Occipital lobe (tissue), 3 donors: ENCODE measurements at places on chromosomes 16 and 17. TPM values are rescaled to one million over a fixed set of nuclear protein-coding genes. Genes with fewer than 3 reads are reported as not detected.

DNA sequence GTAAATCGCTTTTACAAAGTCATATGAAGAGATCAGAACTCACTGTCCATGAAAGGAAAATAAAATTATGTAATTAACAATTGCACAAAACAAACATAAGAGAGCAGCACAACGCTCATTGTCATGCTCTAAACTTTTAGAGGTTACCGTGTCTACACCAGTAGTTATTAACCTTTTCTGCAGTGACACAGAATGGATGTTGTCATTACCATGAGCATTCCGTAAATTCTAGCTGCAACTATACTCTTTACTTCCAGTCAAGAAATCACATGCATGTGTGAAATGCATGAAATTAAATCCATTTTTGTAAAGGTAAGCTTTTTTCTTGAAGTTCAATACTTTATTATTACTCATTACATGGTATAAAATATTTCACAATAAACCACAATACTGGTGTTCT lies 38.2 kb downstream of the USP32 start:
- no peak for DNase-seq

DNA sequence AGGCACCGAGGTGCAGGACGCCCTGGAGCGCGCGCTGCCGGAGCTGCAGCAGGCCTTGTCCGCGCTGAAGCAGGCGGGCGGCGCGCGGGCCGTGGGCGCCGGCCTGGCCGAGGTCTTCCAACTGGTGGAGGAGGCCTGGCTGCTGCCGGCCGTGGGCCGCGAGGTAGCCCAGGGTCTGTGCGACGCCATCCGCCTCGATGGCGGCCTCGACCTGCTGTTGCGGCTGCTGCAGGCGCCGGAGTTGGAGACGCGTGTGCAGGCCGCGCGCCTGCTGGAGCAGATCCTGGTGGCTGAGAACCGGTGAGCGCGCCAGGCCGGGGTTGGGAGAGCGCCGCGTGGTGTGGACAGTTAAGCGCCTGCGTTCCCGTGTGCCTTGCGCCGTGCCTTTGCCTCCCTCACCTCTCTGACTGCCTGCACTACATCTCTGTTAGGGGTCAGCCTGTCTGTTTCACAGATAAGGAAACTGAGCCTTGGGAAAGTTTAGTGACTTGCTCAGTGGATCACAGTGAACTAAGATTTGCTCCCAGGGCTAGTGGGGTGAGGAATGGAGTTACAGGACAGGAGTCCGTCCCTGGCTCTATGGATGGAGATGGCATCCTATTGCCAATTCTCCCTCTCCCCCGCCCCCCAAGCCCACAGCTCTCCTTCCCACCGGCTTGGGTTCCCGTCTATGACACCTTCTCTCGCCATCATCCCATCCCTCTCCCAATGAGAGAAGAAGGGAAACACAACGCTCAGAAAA lies 880 bp downstream of the SARM1 start:
- no peak for DNase-seq

- DNase-seq: no peak
Measured at GRCh38 chr17:77726549-77727006, 231.9 kb upstream of the TNRC6C start.

Gene TEX19
- total RNA-seq: not detected

DNA sequence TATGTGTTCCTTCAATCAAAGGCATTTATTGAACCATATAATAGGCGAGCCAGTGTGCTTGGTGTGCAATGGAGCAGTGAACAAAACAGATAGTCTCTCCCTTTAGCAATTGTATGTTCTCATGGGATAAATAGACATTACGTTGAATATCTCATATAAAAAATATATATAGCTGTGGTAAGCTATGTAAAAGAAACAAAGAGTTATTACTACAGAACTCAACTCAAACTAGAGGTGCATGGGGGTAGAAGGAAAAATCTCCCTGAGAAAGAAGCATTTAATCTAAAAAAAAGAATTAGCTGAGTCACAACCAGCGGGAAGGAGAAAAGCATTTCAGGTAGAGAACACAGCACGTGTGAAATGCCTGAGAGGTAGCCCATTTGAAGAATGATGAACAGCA lies 919.3 kb downstream of the CDH11 start:
- no peak for DNase-seq

GRCh38 chr16:49969091-49970030 lies 55.7 kb upstream of the CNEP1R1 start:
- no peak for DNase-seq

Gene NFATC2IP
- 19.8 TPM for total RNA-seq

- no peak for DNase-seq
Measured at GRCh38 chr16:55555436-55555835, 11.0 kb upstream of the CAPNS2 start.

DNA sequence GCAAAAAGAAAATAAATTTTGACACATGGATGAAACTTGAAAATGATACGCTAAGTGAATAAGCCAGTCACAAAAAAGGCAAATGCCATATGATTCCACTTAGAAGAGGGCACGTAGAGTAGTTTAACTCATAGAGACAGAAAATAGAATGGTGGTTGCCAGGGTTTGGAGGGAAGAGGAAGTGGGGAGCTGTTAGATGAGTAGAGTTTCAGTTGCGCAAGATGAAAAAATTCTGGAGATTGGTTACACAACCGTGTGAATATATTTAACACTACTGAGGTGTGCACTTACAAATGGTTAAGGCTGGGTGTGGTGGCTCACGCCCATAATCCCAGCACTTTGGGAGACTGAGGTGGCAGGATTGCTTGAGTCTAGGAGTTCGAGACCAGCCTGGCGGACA lies 93.4 kb upstream of the TMEM132E start:
- no peak for DNase-seq

Gene GLYR1
- total RNA-seq: 70.2 TPM

DNA sequence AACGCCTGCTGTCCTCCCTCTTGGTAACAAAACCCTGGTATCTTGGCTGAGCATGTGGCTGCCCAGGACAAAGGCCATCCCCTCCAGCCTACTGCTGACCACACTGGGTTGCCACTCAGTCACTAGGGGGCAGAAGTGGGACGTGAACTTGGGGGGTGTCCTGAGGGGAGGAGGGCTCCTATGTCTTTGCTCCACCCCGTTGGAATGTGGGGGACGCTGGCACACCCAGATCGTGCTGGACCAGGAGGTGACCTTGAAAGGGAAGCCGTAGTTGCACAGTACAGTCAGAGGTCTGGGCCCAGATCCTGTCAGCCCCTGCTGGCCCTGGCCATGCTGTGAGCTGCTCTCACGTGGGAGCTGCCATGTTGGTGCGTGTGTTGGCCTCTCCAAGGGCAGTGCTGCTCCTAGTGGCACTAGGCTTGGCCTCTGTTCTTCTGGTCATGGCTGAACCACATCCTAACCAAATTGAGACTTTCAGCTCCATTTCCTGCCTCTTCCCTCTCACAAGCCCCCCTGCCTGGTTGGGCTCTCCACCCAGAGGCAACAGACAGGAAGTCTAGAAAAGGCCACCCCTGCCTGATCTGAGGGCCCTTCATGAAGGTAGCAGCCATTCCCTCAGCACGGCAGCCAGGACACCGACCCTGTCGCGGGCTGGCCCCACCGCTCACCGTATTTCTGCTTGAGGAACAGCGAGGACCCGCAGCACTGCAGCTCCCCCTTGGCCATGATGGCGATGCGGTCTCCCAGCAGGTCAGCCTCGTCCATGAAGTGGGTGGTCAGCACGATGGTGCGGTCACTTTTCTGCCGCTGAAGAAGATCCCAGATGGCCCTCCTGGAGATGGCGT lies 29.0 kb upstream of the RNPS1 start:
- no peak for DNase-seq

Gene VMO1
- total RNA-seq: 0.62 TPM

DNA sequence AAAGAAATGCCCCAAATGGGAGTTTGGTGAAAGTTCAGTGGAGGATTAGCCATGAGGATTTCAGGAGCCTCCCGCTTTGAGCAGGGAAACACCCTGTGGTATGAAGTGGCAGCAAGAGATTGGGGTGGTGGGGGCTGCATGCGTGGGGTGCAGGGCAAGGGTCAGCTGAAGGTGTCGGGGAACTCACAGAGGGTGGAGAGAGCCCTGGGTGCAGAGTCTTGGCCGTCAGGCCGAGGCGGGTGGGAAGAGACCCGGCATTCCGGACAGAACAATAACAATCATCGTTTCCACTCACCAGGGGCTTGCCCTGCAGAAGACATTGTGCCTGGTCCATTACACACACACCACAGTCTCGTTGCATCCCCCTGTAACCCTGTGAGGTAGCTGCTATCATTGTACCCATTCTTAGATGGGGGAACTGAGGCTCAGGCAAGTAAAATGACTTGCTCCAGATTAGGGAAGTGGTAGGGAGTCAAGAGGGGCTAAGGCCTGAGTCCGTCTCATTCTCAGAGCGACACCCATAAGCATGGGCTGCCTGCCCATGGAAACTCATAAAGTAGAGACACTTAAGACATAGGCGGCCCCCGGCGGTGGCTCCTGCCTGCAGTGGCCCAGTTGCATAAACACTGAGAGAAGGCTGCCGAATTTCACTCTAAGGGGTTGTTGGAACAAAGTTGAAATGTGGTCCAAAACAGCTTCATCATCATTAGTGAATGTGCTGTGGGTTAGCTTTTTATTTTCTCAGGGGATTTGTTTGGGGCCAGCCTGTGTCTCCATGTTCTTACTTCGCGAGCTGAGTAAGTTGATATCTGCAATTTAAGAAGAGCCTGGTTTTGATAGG lies 93.3 kb downstream of the CMIP start:
- DNase-seq: no peak

Gene ATP5PD
- total RNA-seq: 100 TPM

- DNase-seq: no peak
Measured at GRCh38 chr16:31090540-31090939, 1.8 kb upstream of the PRSS53 start.

DNA sequence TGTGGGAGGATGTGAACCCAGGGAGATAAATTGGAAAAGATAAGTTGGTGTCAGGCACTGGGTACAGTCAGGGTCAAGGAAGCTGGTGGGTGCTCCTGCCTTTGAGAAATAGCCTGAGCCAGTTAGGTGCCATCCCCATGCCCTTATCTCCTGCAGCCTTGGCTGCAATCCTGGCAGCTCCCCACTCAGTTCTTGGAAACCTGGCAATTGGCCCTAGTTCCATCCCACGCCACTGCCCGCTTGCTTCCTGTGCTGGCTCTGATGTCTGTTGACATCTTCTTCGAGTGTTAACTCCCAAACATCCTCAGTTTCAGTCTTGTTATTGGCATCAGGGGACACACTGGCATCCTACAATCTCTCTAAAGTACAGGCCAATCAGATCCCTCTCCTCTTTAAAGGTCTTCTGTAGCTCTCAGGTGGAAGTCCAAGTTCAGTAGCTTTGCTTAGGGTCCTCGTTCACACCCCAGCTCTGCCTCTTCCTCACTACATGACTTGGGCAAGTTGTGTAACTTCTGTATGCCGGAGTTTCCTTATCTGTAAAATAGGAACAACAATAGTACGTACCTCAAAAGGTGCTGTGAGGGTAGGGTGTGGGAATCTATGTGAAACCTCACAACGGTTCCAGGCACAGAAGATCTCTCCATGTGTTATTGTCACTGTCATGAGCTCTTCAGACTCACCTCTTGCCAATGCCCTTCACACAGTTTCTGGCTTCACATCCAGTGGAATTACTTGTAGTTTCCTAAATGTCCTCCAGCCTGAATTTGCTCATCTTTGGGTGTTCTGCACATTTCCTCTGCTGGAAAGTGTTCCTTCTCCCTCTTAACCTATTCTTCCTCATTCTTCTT lies 13.5 kb upstream of the PRKAR1A start:
- no peak for DNase-seq

DNA sequence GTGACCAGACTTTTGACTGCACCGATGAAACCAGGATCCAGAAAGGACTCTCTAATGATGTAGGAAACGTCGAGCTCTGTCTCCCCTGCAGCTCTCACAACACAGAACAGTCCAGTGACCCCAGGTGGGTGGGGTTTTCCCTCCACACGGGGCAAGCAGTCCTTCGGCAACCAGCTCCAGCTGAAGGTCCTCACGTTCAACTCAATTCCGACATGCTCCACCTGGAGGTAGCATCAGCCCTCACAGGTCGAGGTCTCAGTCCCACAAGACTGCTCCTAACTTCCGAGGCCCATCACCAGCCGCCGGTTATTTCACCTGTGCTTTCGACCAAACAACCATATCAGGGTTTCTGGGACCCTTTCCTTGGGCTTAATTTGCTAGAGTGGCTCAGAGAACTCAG lies 28.2 kb downstream of the ITGAE start:
- DNase-seq: no peak

GRCh38 chr16:57367116-57367752 lies 5.1 kb upstream of the CX3CL1 start:
- DNase-seq: no peak

Gene TMEM238L
- total RNA-seq: not detected

GRCh38 chr17:73042809-73043685 lies 49.4 kb downstream of the SLC39A11 start:
- no peak for DNase-seq

GRCh38 chr16:64878940-64879339 lies 242.9 kb downstream of the CDH11 start:
- no peak for DNase-seq

- no peak for DNase-seq
Measured at GRCh38 chr17:79803421-79803996, 6.6 kb upstream of the CBX8 start.

DNA sequence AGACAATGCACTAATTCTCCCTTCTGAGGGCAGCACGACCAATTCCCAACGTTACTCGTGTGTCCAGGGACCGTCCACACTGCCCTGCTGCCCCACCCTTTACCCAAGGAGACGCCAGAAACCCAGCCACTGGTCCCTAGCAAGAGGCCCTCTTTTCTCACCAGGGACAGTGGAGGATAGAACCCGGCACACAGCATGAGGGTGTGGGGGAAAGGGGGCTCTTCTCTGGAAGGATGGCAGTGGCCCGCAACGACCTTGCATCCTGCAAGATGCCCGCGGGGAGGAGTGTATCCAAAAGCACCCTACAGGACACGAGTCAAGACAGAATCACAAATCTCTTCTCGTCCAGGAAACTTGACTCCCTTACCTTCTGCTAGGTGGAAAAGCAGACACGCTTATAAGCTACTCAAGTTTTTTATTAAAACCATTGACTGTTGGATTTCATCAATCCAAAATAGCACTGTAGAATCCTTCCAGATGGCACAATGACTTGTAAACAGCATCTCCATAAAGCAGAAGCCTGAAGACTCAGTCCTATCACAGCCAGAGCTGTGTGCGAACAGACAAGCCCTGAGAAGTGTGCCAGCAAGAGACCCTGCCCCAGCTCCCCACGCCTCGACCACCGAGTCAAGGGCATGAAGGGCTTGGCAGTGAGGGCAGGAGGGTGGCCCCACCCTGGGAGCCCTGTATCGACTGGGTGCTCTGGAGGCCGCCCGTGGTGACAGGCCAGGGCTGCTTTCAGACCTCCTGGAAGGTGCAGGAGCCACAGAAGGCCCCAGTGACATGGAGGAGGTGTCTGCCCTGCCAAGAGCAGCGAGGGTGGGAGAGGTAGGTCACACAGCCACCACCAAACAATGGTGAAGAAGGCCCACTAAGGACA lies 103.8 kb downstream of the ANKRD11 start:
- no peak for DNase-seq

Gene MFAP4
- 0.47 TPM for total RNA-seq

GRCh38 chr17:51853857-51854256 lies 304.7 kb downstream of the CA10 start:
- no peak for DNase-seq

DNA sequence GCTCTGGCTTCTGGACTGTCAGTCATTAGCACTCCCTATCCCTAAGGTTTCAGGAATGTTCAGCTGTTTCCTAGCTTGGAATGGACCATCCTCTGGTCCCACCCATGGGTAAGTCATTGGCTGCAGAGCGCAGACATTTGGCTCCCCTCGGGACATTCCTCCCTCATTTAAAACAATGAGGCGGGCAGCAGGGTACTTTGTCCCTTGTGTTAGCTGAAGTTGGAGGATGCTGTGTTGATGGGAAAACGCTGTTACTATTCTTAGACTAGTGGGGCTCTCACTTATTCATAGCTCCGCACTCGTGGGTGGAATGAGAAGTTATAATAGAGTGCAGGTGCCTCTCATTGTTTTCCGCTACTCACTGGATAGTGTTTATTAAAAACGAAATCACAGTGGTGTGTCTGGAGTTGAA lies 673.8 kb downstream of the WWOX start:
- DNase-seq: no peak
